ENCODE measurements at places on chromosomes 11 and 22. TPM values are rescaled to one million over a fixed set of nuclear protein-coding genes. Genes with fewer than 3 reads are reported as not detected.
A peak's percentile ranks its signal among the peaks of the same experiment; 100 is the strongest.

DNA sequence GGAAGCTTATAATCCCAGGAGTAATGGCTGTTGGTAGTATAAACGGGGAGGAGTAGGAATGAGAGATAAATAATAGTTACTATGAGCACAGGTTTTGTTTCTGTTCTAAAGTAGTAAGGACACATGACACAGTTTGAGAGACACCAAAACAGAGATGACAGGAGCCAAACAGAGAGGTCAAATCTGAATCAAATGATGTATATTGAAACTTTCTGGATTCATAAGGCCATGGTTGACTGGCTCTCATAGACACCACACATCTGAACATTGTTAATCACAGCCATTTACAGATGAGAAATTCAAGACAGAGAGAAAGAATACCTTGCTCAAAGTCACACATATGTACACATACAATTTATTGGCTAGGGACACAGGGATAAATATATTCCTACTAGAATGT, 63.4 kb upstream of the UCP3 start:
- peaks cover 34% of the 10 kb centered on the region for H3K4me1 ChIP-seq
- no peak for DNase-seq
- H3K27me3 ChIP-seq, result no peaks in the 10 kb centered on the region
- no peak overlapping the region for H3K27ac ChIP-seq
- H3K36me3 ChIP-seq, result peaks cover 5% of the 10 kb centered on the region

DNA sequence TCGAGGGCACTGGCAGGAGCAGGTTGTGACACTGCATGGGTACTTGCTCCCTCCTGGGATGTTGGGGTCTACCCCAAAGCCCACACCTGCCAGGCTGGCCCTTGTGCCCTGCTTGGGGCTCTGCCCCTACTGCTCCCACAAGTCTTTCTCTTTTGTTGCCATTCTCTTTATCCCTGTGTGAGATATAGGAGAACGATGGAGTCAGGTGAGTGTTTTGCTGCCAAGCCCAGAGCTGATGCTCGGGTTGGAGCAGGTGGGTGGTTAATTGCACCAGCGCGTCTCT, 292.6 kb downstream of the TBC1D22A start:
- no peak overlapping the region for H3K4me3 ChIP-seq
- H3K36me3 ChIP-seq, result no peaks in the 10 kb centered on the region
- no peaks in the 10 kb centered on the region for H3K27me3 ChIP-seq

- no peaks in the 10 kb centered on the region for H3K27me3 ChIP-seq
- no peak overlapping the region for H3K27ac ChIP-seq
- DNase-seq, result no peak
- H3K4me1 ChIP-seq, result no peaks in the 10 kb centered on the region
- no peaks in the 10 kb centered on the region for H3K36me3 ChIP-seq
Observed at GRCh38 chr11:128857341-128857740, 9.8 kb downstream of the KCNJ1 start.

DNA sequence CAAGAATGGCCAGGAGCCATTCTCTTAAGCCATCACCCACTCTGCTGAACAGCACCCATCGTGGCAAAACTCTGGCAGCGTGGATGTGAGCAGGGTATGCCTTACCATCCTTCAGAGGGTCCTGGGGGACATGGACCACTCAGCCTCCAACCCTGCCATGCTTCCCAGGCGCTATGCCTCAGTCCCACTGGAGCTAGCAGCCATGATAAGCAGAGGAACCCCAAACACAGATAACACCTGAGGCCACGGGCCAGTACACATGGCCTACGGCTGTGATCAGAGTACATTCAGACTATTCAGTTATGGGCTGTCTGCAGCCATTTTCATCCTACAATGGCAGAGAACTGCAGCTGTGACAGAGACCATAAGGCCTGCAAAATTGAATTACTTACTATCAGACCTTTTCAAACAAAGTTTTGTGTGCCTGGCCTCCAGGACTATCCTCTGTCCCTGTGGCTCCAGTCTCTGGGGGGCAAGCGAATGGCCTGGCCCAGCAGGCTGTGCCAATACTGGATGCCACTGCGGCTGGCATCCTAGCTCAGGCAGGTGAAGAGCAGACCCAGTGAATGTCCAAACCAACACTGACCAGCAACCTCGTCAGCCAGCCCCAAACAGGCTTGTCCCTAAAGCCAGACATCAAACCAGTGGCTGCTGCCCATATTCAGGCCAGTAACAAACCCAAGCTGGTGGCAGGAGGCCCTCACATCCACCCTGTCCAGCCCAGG, 6.9 kb downstream of the ARVCF start:
- no peak overlapping the region for H3K27ac ChIP-seq
- no peak for DNase-seq
- no peak overlapping the region for H3K4me3 ChIP-seq
- H3K4me1 ChIP-seq, result peaks cover 14% of the 10 kb centered on the region
- no peaks in the 10 kb centered on the region for H3K36me3 ChIP-seq

DNA sequence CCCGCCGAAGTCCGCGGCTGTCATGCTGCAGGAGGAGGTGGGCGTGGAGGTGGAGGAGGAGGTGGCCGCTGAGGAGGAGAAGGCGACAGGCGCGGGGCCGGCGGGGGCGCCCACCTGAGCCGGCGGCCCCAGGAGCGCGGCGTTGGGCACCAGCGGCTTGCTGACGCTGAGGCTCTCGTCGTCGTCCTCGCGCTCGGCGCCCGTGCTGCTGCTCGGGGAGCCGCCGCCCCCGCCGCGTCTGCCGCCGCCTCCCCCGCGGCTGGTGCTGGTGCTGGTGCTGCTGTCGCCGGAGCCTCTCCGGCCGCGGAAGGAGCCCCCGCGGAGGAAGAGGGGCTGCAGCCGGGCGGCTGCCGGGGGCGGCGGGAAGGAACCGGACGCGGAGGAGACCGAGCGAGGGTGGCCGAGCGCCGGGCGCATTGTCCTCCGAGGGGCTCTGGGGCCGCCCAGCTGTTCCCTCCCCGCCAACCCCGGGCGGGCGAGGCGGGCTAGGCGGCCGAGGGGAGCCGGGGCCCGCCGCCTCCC, 388 bp downstream of the TMEM121B start:
- H3K4me3 ChIP-seq, result peak overlapping the region; percentile 50
- H3K4me1 ChIP-seq, result peaks cover 44% of the 10 kb centered on the region
- H3K27me3 ChIP-seq, result peaks cover 69% of the 10 kb centered on the region
- no peak for DNase-seq
- H3K27ac ChIP-seq, result no peak overlapping the region

The USH1C gene
- not detected for total RNA-seq

DNA sequence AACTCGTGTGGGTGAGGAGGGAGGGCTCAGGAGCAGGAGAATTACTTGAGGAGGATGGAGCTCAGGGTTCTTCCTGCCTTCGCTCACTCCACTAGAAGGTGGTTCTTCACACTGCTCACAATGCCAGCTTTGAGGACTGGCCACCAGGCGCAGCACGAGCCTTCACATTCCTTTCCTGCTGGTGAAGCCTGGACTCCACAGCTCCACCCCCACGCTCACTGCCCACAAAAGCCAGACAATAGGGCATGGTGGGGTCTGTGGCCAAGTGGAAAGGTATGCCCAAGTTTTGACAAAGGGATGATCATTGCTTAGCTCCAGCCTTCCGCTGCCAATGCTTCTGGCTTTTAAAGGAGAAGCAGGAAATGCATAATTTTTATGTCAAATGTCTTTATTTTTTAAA, 58.0 kb upstream of the FADD start:
- no peak overlapping the region for H3K4me3 ChIP-seq
- H3K27ac ChIP-seq, result no peak overlapping the region
- no peak for DNase-seq
- H3K27me3 ChIP-seq, result no peaks in the 10 kb centered on the region
- peaks cover 16% of the 10 kb centered on the region for H3K4me1 ChIP-seq

- H3K4me1 ChIP-seq, result no peaks in the 10 kb centered on the region
- no peak for DNase-seq
- no peak overlapping the region for H3K4me3 ChIP-seq
- no peaks in the 10 kb centered on the region for H3K27me3 ChIP-seq
Observed at GRCh38 chr22:22813126-22814075, 74.2 kb upstream of the IGLL5 start.

DNA sequence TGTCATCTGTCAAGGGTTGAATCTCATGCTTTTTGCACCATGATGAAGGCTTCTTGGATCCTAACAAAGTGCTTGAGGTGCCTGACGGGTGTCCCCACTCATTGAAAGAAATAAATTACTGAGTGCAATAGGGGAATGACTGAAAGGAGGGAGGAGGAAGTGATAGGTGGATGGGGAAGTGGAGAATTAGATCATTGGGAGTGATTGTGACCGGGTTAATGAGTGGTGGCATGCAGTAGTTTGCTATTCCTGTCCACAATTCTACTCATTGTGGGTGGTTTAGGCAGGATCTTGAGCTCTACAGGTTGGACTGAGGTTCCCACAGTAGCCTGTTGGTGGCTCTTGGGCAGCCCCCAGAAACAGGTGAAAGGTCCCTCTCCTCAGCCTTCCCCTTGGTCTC, 44.3 kb downstream of the THAP12 start:
- no peak overlapping the region for H3K4me3 ChIP-seq
- H3K27ac ChIP-seq, result no peak overlapping the region
- no peaks in the 10 kb centered on the region for H3K27me3 ChIP-seq
- no peak for DNase-seq
- H3K36me3 ChIP-seq, result no peaks in the 10 kb centered on the region
- H3K4me1 ChIP-seq, result no peaks in the 10 kb centered on the region

GRCh38 chr11:36373016-36374010, 77.2 kb downstream of the PRR5L start:
- no peaks in the 10 kb centered on the region for H3K27me3 ChIP-seq
- no peaks in the 10 kb centered on the region for H3K36me3 ChIP-seq
- H3K4me1 ChIP-seq, result no peaks in the 10 kb centered on the region
- no peak for DNase-seq
- H3K4me3 ChIP-seq, result no peak overlapping the region
- no peak overlapping the region for H3K27ac ChIP-seq

The ALDH3B1 gene
- total RNA-seq, result 10.7 TPM

The FZD4 gene
- total RNA-seq, result 9.7 TPM

DNA sequence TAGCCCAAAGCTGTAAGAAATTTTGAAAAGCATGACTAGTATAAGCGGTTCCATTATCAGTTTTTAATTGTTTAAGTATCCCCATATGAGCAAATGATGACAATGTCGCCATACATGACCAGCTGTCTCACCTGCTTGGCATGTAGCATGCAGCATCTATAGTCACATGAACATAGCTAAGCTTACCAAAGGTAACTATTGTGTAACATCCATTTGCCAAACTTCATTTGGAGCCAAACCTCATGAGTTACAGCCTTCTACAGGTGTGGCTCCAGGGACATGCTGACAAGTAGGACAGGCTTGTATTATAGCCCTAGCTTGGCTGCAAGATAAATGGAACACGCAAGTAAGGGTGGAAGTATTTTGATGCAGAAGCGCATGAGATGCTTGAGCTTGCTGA, 30.4 kb downstream of the OR10A6 start:
- H3K36me3 ChIP-seq, result no peaks in the 10 kb centered on the region
- no peak overlapping the region for H3K4me3 ChIP-seq
- no peaks in the 10 kb centered on the region for H3K27me3 ChIP-seq
- peaks cover 6% of the 10 kb centered on the region for H3K4me1 ChIP-seq
